Activated naive CD4-positive, alpha-beta T cell treated with anti-CD3 and anti-CD28 coated beads, Interleukin-2, amount 50 U/mL, for 72 hours (primary cell): ENCODE measurements at places on chromosomes 11 and 22. TPM values are rescaled to one million over a fixed set of nuclear protein-coding genes. Genes with fewer than 3 reads are reported as not detected.

DNA sequence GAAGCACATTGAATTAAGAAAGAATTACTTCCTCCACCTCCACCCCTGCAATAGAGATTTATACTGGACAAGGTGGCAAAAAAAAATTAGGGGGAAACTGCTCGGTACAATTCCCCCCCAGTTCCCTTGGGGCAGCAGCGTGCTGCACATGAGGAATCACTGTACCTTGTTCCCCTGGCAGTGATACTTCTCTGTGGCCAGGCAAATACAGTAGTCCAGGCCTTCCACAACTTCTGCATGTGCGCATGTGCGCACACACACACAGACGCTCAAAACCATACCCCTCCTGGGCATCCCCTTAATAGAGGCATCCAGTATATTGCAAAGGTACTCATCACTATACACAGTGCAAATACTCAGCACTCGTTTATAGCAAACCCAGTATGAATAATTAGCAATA is 68.9 kb downstream of the ARFGAP2 start:
- no peak for DNase-seq

DNA sequence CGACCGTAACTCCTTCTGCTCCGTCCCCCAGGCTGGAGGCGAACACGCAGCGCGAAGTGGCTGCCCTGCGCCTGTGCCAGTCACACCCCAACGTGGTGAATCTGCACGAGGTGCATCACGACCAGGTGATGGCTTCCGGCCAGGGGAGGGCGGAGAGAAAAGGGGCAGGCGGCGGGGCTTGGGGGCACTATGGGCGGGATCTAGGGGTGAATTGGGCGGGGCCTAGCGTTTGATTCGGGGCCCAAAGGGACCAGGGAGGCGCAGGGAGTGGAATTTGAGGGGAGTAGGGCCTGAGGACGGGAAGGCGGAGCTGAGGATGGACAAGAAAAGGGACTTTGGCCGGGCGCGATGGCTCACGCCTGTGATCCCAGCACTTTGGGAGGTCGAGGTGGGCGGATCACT is 9.7 kb downstream of the RPS6KA4 start:
- no peak for DNase-seq

GRCh38 chr11:128135451-128135850 is 451.9 kb downstream of the ETS1 start:
- DNase-seq, result no peak

DNA sequence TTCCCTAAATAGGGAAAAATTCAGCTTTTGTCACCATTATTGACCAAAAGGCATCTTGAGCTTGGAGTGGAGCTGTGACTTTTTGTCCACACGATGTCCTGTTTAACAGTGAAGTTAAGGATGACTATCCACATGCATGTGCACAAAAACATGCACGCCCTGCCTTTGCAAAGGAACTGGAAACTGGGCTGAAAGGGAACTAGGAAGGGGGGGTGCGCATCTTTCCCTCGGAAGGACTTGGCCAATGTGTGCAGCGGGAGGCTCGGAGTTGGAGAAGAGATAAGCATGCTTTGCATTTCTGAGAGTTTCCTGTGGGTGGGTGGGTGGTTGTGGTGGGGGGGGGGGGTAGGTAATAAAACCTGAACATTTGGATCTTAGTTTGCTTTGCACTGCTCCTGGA is 411 bp upstream of the KIRREL3 start:
- DNase-seq, result no peak

Gene MCHR1
- total RNA-seq, result not detected
